ENCODE measurements at places on chromosomes 3 and 15.

DNA sequence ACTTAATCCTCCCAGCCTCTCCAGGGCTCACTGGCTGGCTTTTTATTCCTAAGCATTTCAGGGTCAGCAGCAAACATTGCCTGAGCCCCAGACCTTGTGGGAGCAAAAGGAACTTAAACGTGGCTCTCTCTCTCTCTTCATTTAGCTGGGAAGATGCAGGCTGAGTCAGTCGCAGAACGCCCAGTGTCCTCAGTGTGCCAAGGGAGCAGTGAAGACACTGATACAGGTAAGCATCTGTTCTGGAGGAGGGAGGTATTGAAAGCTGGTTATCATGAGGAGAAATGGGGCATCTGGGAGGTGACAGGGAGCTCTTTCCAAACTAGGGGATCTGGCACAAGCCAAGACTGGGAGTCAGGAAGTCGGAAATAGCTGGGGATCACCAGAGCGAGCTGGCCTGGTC lies 4.3 kb downstream of the RHOV start:
- no peak for DNase-seq

GRCh38 chr15:49287481-49287880 lies 117.4 kb downstream of the GALK2 start:
- no peak for DNase-seq

DNA sequence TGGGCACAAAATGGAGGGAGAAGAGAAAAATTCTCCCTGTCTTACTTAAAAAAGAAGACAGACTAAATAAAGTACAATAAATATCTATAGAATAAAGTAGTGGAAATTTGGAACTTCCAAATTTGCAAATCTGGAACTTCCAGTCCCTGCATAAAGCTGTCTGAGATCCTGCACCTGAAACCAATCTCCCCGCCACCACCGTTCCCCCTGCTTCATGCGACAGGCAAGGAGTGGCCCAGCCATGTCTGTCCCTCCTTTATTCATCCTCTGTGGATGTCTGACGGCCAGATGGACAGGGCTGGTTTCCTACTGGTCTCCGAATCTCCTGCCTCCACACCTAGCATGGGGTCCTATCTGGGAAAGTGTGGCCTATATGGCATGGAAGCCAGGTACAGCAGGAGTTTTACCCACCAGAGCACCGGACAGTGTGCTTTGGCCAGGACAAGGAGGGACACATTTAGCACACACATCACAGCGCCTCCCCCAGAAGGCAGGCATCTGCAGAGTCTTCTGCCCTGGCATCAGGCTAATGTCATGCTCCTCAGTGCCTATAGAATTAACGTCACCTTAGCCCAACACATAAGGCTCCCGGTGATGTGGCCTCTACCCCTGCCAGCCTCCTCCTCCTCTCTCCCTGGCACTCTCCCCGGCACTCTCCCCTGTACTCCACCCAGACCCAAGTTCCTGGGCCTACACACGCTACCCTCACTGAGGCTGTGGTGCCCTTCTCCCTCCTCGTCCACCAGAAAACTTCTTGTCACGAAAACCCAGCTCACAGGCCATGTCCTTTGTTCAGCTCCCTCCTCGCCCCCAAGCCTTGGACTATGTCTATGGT lies 170.8 kb downstream of the XXYLT1 start:
- DNase-seq: no peak

DNA sequence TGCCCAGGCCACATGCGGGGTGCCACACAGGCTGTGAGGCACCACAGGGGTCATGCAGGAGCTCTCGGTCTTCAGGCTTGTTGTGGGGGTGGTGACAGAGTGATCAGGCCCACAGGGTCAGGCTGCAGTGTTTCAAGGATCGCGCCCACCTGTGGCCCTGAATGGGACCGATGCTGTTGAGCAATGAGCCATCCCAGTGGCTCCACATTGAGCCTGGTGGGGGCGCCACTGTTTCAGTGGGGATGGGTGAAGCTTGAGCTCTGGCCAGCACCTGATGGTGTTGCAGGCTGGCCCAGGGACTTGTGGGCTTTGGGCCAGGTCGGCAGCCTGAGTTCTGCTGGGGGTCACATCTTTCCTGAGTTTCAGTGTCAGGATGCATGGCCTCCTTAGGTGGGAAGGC lies 230.1 kb downstream of the UBE3A start:
- no peak for DNase-seq

- no peak for DNase-seq
Measured at GRCh38 chr3:139088462-139089324, 44.0 kb upstream of the PRR23C start.

Data from large intestine (tissue), 12 donors.